Stimulated activated CD8-positive, alpha-beta memory T cell treated with anti-CD3 and anti-CD28 coated beads, Interleukin-4, amount 100 ng/mL, for 4 hours (primary cell): ENCODE measurements at places on chromosomes 11 and 22.

DNA sequence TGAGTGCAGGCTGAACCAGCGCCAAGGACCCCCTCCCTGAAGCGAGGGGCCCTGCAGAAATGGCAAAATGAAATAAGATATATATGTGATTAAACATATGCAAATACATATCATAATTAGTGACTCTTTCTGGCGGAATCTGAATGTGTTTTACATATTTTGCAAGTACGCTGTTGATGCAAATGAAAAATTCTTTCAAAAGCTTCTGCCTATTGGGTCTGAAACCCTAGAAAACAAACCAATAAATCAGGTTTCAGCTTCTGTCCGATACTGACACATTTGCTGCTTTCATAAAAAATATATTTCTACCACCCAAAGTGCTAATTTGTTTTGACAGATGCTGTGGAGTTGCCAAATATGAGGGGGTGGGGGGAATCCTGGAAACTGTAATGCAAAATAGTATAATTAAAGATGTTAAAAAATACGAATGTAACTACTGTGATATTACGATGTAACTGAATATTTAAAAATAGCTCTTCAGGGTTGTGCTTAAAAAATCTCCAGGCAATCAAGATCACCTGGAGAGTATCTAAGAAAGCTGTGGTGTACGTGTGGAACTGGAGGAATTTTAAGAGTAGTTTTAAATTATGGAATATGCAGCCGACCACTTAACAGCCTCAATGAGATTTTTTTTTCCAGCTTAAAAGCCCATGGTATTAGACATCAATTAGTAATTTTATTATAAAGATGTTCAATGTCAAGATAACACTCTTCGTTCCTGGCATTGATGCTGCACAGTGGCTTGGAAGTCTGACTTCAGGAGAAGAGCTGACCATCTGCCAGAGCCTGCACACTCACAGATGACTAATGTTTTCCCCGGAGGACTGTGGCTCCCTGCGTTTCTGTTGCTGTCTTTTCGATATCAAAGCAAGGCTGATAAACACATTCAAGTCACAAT is 122.2 kb upstream of the RCN1 start:
- DNase-seq = no peak

DNA sequence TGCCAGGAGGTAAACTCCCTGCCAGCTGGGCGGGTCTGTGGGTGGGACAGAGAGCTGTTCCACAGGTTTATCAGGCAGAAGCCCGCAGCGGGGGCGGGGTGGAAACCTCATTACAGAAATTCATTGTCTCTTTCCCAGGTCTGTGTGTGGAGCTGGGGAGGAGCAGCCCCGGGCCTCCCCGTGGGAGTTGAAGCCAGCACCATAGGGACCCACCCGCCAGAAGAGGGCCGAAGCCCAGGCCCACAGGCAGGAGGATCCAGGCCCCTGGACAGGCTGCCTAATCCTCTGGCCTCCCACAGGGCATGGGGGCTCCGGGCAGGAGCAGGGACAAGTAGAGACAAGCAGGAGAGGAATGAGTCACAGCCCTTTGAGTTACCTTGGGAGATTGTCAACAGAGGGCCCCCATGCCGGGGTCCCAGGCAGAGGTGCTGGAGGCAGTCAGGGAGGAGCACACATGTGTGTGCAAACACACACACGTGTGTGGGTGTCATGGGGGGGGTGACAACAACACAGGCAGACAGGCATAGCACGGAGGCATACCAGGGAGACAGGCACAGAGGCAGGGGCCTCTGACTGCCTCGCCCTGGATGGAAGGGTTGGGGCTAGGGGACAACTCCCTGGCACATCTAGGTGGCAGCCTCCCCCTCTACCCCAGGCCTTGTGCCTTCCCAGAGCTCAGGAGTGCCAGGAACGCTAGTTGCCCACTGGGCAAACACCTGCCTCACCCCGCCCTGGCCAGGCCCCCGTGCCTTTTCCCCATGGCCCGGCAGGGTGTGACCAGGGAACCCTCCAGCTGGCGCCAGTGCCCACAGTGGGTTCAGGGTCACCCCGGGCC is 1.4 kb downstream of the CDC42BPG start:
- DNase-seq = no peak

DNA sequence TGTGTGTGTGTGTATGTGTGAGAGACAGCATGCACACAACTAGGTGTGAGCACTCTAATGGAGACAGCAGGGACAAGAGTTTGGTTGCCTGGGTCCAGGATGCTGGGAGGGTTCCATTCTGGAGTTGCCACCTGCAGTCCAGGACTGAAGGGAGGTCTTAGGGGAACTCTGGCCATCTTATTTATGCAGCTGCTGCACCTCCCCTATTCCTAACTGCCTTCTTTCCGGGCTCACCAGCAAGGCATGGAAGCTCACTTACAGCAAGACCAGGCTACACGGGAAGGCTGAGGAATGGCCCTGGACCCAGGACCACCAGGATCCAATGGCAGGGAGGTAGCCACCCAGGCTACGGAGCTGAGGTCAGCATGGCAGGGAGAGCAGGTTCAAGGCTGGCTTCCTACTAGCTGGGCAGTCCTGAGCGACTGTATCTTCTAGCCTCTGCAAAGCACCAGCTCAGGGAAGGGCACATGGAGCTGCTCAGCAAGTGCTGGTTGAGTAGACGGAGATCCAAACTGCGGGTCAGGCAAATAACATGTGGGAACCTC is 42.2 kb upstream of the B3GAT1 start:
- DNase-seq = no peak

GRCh38 chr11:111632516-111633220 is 30.4 kb downstream of the SIK2 start:
- DNase-seq = no peak

DNA sequence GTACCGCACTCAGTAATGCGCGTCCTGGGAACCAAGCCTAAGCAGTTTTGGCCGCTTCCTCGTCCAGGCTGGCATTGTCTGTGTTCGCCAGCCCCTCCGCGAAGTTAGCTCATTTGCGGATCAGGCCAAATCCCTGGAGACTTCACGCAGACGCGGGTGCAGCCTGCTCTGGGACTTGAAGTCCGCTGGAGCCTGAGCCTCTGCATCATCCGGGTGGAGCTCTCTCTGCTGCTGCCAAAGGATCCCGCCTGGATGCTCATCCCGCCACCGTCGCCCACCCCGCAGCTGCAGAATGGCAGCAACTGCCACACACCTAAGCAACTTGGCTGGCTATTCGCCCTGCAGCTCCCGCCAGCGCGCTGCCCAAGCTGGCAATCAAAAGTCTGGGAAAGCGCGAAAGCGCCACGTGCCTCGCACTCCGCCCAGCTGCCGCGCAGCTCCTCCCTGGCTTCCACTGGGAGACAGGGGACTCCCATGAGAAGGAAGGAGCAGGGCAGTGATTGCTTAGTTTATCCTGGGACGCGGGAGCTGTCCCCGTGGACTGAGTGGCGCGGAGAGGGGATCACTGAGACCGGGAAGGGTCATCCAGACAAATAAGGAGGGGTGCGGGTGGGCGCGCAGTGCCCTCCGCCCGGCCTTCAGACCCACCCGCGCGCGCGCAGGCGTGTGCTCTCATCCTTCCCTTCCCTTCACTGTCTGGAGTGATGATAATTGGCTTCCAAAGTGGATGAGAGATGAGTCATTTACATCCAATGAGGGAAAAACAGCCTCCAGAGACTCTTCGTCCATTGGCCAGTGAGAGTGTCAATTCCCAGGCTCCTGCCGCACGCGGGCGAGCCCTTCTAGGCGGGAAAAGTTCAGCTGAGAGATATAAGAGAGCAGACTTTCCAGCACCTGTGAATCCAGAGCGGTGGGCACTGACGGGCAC is 23.2 kb upstream of the GLYATL1B start:
- DNase-seq = no peak

DNA sequence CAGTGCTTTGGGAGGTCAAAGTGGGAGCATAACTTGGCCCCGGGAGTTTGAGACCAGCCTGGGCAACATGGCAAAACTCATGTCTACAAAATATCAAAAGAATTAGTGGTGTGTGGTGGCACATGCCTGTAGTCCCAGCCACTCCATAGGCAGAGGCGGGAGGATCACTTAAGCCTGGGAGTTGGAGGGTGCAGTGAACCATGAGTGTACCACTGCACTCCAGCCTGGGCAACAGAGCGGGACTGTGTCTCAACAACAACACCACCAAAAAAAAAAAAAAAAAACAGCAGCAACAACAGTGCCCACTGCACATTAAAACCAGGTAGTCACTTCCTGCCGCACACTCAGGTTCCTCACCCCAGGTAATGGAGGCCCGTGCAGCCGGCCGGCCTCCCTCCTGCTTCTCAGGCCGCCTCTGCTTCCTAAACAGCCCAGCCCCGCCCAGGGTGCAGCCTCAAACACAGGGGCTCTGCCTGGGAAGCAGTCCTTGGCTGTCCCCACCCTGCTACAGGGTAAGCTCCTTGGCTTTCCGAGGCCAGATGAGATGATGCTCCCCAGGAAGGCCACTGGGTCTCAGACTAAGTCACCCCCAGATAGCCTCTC is 318.3 kb downstream of the SHANK2 start:
- no peak for DNase-seq

DNA sequence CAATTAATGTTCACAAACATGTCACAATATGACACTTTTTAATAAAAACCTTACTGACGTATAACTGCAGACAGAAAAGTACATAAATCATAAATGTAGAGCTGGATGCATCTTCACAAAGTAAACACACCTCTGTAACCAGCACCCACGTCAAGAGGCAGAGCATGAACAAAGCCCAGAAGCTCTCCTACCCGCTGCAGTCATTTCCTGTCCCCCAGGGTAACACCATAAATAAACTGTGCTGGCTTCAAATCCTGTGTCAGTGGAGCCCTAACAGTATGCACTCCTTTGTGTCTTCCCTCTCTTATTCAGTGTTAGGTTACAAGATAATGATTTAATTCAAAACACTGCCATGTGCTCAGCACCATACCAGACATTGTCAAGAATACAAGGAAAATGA is 5.7 kb downstream of the SYT13 start:
- DNase-seq = no peak

DNA sequence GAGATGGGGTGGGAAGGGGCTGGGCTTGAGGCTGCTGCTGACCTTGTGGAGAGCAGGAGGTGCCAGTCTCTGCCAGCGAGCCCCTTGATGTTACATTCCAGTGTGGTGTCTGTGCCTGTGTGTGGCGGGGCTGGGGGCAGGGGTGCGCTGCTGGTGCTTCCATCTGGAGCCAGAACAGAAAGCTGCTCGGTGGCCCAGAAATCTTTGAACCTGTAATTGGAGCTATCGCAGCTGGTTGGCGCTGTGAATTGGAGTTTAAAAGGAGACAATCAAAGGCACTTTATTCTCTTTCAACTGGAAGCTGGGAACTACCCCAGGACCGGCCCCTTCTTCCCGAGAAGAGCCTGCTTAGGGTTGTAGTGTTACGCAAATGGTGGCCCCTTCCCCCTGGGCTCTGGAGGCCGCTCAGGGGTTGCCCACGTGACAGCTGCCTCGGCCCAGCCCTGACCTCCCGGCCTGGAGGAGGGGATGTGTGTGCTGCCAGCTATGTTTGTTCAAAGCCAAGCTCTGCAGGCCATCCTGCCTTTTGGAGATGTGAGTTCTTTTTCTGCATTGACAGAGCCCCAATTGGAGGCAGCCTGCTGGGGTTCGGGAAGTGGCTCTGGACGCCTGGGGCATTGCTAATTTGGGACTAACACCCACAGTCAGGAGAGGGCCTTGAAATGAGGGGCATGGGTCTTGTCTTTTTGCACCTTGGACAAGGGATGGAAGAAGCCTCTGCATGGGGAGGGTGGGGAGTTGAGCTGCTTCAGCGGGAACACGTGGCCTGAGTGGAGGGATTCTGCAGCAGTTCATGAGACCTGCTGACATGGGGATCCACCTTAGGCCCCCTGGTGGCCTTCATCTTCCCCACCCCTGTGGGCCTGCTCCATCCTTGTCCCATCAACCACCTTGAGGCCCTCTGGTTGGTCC is 14.0 kb upstream of the ARSA start:
- no peak for DNase-seq

- no peak for DNase-seq
Measured at GRCh38 chr11:69245041-69245440, 48.9 kb upstream of the MYEOV start.

DNA sequence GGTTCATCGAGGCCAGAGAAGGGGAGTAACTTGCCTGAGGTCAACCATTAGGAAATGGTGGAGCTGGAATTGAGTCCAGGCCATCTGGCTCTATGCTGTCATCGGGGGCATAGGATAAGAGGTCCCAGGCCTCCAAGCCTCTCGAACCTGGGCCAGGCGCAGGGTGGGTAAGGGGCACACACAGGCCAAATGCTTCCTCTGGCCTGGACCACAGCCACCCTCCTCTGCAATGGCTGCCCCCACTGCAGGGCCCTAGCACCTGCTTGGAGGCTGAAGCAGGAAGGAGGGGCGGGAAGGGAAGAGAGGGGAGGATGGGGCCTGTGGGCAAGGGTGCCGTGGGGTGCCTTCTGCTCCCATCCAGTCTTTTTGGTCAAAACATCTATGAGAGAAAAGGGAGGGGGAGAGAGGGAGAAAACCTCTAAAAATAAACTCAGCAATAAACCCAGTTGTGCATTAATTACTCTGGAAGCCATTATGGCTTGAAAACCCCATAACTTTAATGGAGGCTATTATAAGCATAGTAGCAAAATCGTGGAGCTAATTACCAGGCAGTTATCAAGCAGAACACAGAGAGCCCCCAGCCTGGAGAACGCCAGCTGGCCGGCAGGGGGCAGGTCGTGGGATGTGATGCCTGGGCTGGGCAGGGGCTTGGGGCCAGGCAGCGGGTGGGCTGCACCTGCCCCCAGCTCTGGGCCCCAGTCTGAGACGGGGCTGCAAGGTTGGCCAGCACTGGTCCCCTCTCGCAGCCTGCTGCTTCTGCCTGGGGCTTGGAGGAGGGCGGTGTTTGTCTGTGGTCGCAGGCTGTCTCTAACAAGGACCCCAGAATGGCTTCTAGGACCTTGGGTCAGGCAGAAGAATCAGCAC is 21.1 kb downstream of the B3GAT1 start:
- DNase-seq = no peak

- DNase-seq = no peak
Measured at GRCh38 chr22:37054056-37054395, 2.5 kb downstream of the KCTD17 start.

DNA sequence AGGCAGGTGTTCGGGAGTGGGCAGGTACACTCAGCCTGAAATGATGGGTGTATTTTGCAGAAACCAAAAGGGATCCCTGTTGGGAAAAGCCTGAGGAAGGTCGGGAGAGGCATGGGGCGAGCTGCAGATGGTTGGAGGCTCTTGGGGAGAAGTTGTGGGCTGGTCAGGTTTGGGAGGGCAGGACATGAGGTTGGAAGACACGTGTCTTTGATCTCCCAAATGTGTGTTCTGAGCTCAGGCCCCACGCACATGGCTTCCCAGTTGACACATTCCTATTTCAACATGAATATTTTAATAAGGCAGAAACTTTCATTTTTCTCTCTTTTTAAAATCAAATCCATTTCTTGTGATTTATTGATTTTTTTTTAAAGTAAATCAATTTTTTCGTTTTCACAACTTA is 1003.3 kb downstream of the TBC1D22A start:
- no peak for DNase-seq

GRCh38 chr11:65401073-65401802 is 14.8 kb downstream of the FRMD8 start:
- no peak for DNase-seq

DNA sequence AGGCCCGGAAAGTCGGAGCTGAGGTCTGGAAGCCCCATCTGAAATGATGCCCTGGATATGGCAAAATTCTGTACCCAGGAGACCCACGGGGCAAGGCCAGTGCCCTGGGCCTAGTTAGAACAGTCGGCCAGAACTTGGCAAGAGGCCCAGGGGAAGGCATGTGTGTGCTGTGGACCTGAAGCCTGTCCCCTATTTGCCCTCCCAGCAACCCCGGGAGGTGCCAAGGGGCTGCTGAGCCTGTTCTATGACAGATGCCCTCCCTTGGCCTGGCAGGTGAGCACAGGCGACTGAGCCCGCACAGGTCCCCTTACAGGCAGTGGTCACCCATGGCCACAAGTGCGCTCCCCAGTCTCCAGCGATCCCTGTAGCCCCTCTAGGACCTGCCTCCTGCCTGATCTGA is 51.7 kb downstream of the NAT10 start:
- DNase-seq = no peak
